Endothelial cell of coronary artery (primary cell): ENCODE measurements at places on chromosomes 16 and 17. TPM values are rescaled to one million over a fixed set of nuclear protein-coding genes. Genes with fewer than 3 reads are reported as not detected.

SLFN12 gene
- 44.8 and 50.3 TPM in 2 replicates for total RNA-seq

EPX gene
- total RNA-seq: not detected in 2 replicates

GNG13 gene
- not detected in 2 replicates for total RNA-seq

SLC38A8 gene
- not detected in 2 replicates for total RNA-seq

TRPV3 gene
- 0.09 TPM in 1 of 2 replicates, not detected in the other for total RNA-seq

TMEM219 gene
- total RNA-seq: 61.0 and 61.1 TPM in 2 replicates

OR1G1 gene
- total RNA-seq: not detected in 2 replicates

NPIPB12 gene
- 17.6 and 28.3 TPM in 2 replicates for total RNA-seq

AURKB gene
- total RNA-seq: 16.0 and 35.2 TPM in 2 replicates

CES1 gene
- 0.09 TPM in 1 of 2 replicates, not detected in the other for total RNA-seq

FAM171A2 gene
- total RNA-seq: 4.6 and 9.5 TPM in 2 replicates

C17orf100 gene
- 0.18 and 0.38 TPM in 2 replicates for total RNA-seq

ATP2A3 gene
- total RNA-seq: 0.54 and 0.85 TPM in 2 replicates

TNP2 gene
- total RNA-seq: not detected in 2 replicates

CCL13 gene
- not detected in 2 replicates for total RNA-seq

LGALS9 gene
- total RNA-seq: 6.9 and 11.4 TPM in 2 replicates

UTP4 gene
- 16.7 and 18.7 TPM in 2 replicates for total RNA-seq

C16orf89 gene
- not detected in 2 replicates for total RNA-seq

TRIM72 gene
- total RNA-seq: not detected in 2 replicates

CDRT4 gene
- total RNA-seq: 1.4 and 2.5 TPM in 2 replicates

MMP28 gene
- 3.8 TPM in 2 replicates for total RNA-seq

PDE6G gene
- 0.38 and 0.45 TPM in 2 replicates for total RNA-seq

ZDHHC1 gene
- total RNA-seq: 5.9 and 6.0 TPM in 2 replicates

USP43 gene
- 0.09 and 0.18 TPM in 2 replicates for total RNA-seq

SLFN14 gene
- total RNA-seq: not detected in 2 replicates

GPR142 gene
- not detected in 2 replicates for total RNA-seq

ABCC12 gene
- total RNA-seq: not detected in 2 replicates

ETV4 gene
- 2.7 and 6.4 TPM in 2 replicates for total RNA-seq

CDRT15 gene
- not detected in 2 replicates for total RNA-seq

TBC1D3D gene
- 0.47 TPM in 1 of 2 replicates, not detected in the other for total RNA-seq

SMPD3 gene
- total RNA-seq: under 0.01 TPM in 1 of 2 replicates, not detected in the other

VWA3A gene
- total RNA-seq: not detected in 2 replicates

TOX3 gene
- total RNA-seq: not detected in 2 replicates

GCGR gene
- not detected in 2 replicates for total RNA-seq

ZNF205 gene
- 22.9 and 23.2 TPM in 2 replicates for total RNA-seq

PRDM7 gene
- total RNA-seq: not detected in 2 replicates

SLC35G6 gene
- not detected in 2 replicates for total RNA-seq

ENPP7 gene
- not detected in 2 replicates for total RNA-seq

C16orf86 gene
- total RNA-seq: 0.99 and 1.2 TPM in 2 replicates

ATP1B2 gene
- not detected in 2 replicates for total RNA-seq

CCL1 gene
- 0.09 TPM in 1 of 2 replicates, not detected in the other for total RNA-seq

UBE2I gene
- total RNA-seq: 44.3 and 50.8 TPM in 2 replicates

CDYL2 gene
- total RNA-seq: 25.9 and 26.4 TPM in 2 replicates

KRTAP1-1 gene
- total RNA-seq: not detected in 2 replicates

KRTAP1-5 gene
- not detected in 2 replicates for total RNA-seq

KLHL10 gene
- 0.18 TPM in 1 of 2 replicates, not detected in the other for total RNA-seq

IL21R gene
- total RNA-seq: 0.09 and 0.28 TPM in 2 replicates

CCL7 gene
- not detected in 2 replicates for total RNA-seq

KRTAP4-2 gene
- not detected in 2 replicates for total RNA-seq

MAP2K3 gene
- total RNA-seq: 10.2 and 12.9 TPM in 2 replicates

TLCD2 gene
- total RNA-seq: 1.1 and 1.6 TPM in 2 replicates

PGAP3 gene
- 3.0 and 3.8 TPM in 2 replicates for total RNA-seq
